Activated CD8-positive, alpha-beta memory T cell treated with anti-CD3 and anti-CD28 coated beads, Interleukin-2, amount 10 ng/mL, durations not matched to agents 7 days and 5 days (primary cell): ENCODE measurements at places on chromosomes 5 and 9. TPM values are rescaled to one million over a fixed set of nuclear protein-coding genes. Genes with fewer than 3 reads are reported as not detected.
A peak's percentile ranks its signal among the peaks of the same experiment; 100 is the strongest.

- DNase-seq, result no peak
- H3K27me3 ChIP-seq, result peaks cover 3% of the 10 kb centered on the region
- peaks cover 4% of the 10 kb centered on the region for H3K36me3 ChIP-seq
- H3K4me1 ChIP-seq, result peaks cover 11% of the 10 kb centered on the region
Observed at GRCh38 chr5:153360860-153361259, 129.6 kb upstream of the GRIA1 start.

DNA sequence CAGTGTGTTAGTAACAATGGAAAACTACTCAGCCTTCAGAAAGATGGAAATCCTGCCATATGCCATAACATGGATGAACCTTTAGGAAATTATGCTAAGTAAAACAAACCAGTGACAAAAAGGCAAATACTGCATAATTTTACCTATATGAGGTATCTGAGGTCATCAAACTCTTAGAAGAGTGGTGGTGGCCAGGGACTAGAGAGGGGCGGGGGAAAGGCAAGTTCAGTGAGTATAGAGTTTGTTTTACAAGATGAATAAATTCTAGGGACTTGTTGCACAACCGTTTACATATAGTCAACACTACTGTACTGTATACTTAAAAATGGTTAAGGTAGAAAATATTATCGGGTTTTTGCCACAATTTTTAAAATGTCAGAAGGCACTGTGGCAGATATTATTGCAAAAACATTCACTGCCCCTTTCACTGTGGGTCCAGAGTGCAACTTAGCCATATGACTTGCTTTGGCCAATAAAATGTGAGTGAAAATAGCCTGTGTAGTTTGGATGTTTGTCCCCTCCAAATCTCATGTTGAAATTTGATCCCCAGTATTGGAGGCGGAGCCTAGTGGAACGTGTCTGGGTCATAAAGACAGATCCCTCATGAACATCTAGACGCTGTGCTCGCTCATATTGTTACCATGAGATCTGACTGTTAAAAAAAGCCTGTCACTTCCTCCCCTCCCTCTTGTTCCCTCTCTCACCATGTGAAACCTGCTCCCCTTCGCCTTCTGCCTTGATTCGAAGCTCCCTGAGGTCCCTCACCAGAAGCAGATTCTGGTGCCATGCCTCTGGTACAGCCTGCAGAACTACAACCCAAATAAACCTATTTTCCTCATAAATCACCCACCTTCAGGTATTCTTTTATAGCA lies 9.5 kb downstream of the ZNF367 start:
- H3K27ac ChIP-seq, result peak overlapping the region; percentile 74
- no peak overlapping the region for H3K4me3 ChIP-seq
- peaks cover 46% of the 10 kb centered on the region for H3K4me1 ChIP-seq

GRCh38 chr5:65037831-65038815 lies 269.4 kb downstream of the CWC27 start:
- H3K36me3 ChIP-seq, result peaks cover 3% of the 10 kb centered on the region
- peaks cover 47% of the 10 kb centered on the region for H3K4me1 ChIP-seq
- H3K27ac ChIP-seq, result peak overlapping the region; percentile 93

PALM2AKAP2 gene
- total RNA-seq, result not detected

GRCh38 chr5:62281411-62281810 lies 24.6 kb upstream of the KIF2A start:
- H3K4me1 ChIP-seq, result peaks cover 65% of the 10 kb centered on the region
- H3K27me3 ChIP-seq, result no peaks in the 10 kb centered on the region
- no peak overlapping the region for H3K27ac ChIP-seq
- DNase-seq, result no peak
- no peak overlapping the region for H3K4me3 ChIP-seq
- H3K36me3 ChIP-seq, result peaks cover 63% of the 10 kb centered on the region

ABLIM3 gene
- 0.21 TPM for total RNA-seq

DNA sequence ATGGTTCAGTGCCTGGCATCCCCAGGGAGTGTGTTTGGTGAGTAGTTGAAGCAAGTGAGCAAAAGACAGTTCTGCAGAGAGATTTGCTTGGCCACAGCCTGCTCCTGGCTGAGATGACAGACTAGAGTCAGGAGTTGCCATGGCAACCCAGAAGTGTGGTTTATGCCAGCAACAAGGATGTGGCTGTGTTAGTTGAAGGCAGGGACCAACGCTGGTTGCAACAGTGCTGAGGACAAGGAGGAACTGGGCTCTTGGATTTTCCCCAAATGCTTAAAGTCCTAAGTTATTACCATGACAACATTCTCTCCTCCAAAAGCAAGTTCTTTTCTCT lies 2.7 kb downstream of the NXNL2 start:
- H3K27me3 ChIP-seq, result peaks cover 54% of the 10 kb centered on the region
- H3K4me3 ChIP-seq, result no peak overlapping the region
- H3K4me1 ChIP-seq, result peaks cover 14% of the 10 kb centered on the region
- H3K27ac ChIP-seq, result no peak overlapping the region
- DNase-seq, result peak; percentile 75

DNA sequence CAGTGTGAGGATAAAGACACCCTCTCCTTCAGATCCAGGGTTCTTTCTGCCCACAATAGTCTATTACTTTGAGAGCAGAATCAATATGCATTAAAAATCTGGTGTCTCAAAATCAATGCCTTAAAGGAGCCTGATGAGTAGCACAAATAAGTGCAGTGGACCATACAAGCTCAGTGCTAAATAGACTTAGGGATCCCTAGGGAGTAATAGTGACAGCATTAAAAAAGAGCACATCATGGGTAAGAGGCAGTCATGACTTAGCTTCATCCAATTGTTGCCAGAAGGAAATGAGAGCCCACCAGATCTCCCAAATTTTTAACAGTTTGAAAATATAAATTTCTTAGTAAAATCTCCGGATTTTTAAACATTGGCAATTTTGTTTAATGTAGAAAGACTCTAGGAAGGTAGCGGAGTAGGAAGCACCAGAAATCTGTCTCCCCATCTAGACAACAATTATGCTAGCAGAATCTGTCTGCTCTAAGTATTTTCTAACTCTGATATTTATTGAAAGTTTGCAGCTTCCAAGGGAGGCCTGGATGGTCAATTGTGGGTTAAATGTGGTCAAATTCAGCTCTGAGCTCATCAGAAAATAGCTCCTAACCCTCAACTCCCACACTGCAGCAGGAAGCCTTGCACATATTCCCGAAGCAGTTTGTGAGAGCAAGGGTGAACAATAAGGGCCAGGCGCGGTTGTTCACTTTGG lies 443.9 kb downstream of the TLE1 start:
- no peak overlapping the region for H3K27ac ChIP-seq
- no peak overlapping the region for H3K4me3 ChIP-seq
- H3K36me3 ChIP-seq, result no peaks in the 10 kb centered on the region
- H3K27me3 ChIP-seq, result no peaks in the 10 kb centered on the region
- no peak for DNase-seq

SEMA5A gene
- total RNA-seq, result 0.02 TPM

FOXD4 gene
- 0.15 TPM for total RNA-seq

DNA sequence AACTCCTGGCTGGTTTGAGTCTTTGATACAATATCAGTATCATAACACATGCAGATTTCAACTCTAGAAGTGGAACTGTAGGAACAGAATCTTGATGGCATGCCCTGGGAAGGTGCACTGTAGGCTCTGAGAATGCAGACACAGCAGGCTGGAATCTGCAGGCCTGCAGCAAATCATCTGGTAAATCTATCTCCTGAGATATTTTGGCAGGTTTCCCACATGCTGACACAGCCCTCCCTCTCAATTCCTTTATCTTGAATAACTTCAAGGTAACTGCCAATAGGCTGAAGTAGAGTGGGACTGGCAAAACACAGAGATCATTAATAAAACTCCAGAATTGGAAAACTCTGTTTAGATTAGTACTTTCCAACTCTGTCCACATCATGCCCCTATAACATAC lies 177.8 kb upstream of the PCSK5 start:
- no peaks in the 10 kb centered on the region for H3K36me3 ChIP-seq
- DNase-seq, result no peak
- no peak overlapping the region for H3K4me3 ChIP-seq
- H3K27me3 ChIP-seq, result no peaks in the 10 kb centered on the region
- no peak overlapping the region for H3K27ac ChIP-seq
- no peaks in the 10 kb centered on the region for H3K4me1 ChIP-seq

DNA sequence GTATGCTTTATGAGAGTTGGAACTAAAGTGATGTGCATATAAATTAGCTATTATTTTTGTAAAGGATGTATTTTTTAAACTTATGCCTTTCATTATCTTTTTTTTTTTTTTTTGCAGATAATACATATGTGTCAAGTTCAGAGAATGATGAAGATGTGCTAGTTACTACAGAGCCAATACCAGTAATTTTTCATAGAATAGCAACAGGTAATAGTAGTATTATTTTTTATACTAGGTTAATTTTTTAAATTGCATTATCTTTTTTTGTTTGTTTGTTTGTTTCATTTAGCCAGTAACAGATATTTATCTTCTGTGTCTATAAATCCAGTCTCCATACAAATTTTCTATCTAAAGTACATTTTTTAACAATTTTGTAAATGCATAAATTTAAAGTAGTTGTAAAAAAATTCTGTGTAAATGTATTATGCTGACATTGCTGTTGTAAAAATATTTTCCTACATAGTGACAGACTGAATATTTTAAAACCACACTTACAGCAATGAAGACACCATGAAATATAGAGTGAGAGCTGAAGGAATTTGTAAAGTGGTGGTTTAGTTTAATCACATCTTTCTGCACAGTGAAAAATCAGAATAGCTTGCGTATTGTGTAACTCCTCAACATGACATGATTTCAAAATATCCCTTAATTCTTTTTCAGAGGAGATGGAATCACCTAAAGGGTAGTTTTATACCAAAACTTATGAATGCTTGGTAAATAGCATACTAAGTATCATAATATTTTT lies 93.3 kb downstream of the PARP8 start:
- no peak overlapping the region for H3K27ac ChIP-seq
- no peak overlapping the region for H3K4me3 ChIP-seq
- H3K36me3 ChIP-seq, result peaks cover 46% of the 10 kb centered on the region
- no peak for DNase-seq
- H3K4me1 ChIP-seq, result peaks cover 2% of the 10 kb centered on the region

MSX2 gene
- total RNA-seq, result not detected

GRCh38 chr5:67257077-67257476 lies 60.5 kb upstream of the CD180 start:
- H3K4me3 ChIP-seq, result no peak overlapping the region
- no peak overlapping the region for H3K27ac ChIP-seq
- peaks cover 5% of the 10 kb centered on the region for H3K4me1 ChIP-seq
- peaks cover 9% of the 10 kb centered on the region for H3K27me3 ChIP-seq

DNA sequence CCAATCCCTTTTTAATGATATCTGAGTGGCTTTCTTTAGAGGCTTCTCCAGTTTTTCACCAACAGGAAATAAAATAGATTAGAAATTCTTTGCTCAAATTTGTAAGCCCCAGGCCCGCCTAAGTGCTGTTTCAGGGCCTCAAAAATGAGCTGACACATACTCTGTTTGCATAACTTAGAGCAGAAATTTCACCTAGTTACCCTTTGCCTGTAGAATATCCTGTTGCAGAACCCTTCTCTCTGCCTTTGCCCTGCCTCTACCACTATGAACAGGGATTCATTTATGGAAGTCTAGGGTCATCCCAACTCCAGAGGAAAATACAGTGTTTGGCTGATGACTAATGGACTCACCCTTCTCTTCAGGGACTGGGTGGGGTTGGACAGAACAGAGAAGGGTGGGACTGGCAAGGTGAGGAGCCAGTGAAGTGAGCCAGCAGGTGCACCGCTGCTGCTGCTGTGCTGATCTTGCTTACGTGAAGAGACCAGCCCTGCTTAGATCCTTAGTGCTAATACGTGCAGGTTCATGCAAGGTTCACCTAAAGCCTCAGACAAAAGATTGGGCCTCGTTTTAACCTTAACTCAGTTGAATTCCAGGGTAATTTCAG lies 22.8 kb downstream of the OSTF1 start:
- no peak overlapping the region for H3K27ac ChIP-seq
- no peaks in the 10 kb centered on the region for H3K27me3 ChIP-seq
- H3K36me3 ChIP-seq, result peaks cover 32% of the 10 kb centered on the region
- peaks cover 56% of the 10 kb centered on the region for H3K4me1 ChIP-seq

DNA sequence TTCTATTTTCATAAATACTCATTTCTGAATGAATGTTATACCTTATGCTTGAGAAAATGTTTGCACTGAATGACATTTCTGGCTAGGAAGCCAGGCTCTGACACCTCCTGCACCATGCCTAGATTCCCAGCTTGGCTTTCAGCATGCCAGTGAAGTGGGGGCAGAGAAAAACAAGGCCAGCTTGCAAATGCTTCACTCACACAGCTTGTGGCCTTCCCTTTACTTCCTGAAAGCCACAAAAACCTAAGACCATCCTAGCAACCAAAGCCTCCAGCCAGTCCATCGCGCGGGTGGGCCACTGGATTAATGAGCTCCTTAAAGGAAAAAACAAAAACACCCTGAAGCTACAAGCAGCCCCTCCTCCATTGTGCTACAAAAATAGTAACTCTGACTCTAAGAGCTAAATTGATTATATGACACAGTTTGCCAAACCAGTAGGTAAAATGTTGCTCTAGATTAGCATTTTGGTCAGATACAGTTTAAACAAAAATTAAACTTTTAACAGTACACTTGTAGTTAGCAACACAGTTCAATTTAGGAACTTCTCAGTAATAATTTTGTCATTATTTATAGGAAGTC lies 159.9 kb downstream of the TSSK1B start:
- DNase-seq, result no peak
- H3K27me3 ChIP-seq, result no peaks in the 10 kb centered on the region
- no peaks in the 10 kb centered on the region for H3K36me3 ChIP-seq
